Karpas-422 (cell line): ENCODE measurements at places on chromosomes 2 and 18. TPM values are rescaled to one million over a fixed set of nuclear protein-coding genes. Genes with fewer than 3 reads are reported as not detected.
A peak's percentile ranks its signal among the peaks of the same experiment; 100 is the strongest.

- H3K27me3 ChIP-seq = no peaks in the 10 kb centered on the region
- no peak overlapping the region for H3K27ac ChIP-seq
- no peaks in the 10 kb centered on the region for H3K36me3 ChIP-seq
- H3K4me3 ChIP-seq = no peak overlapping the region
These were observed 26.0 kb upstream of the C1QL2 start for GRCh38 chr2:119184512-119184911.

GRCh38 chr2:100194951-100195350 is 52.6 kb upstream of the AFF3 start:
- no peak overlapping the region for H3K4me3 ChIP-seq
- H3K27ac ChIP-seq = no peak overlapping the region
- DNase-seq = no peak
- peaks cover 6% of the 10 kb centered on the region; the same call in 1 of the 2 replicates for H3K4me1 ChIP-seq
- H3K27me3 ChIP-seq = no peaks in the 10 kb centered on the region

GRCh38 chr2:105175231-105175630 is 66.3 kb upstream of the GPR45 start:
- no peaks in the 10 kb centered on the region; the same call in 1 of the 2 replicates for H3K27me3 ChIP-seq
- DNase-seq = no peak
- no peak overlapping the region for H3K4me3 ChIP-seq
- H3K36me3 ChIP-seq = no peaks in the 10 kb centered on the region

DNA sequence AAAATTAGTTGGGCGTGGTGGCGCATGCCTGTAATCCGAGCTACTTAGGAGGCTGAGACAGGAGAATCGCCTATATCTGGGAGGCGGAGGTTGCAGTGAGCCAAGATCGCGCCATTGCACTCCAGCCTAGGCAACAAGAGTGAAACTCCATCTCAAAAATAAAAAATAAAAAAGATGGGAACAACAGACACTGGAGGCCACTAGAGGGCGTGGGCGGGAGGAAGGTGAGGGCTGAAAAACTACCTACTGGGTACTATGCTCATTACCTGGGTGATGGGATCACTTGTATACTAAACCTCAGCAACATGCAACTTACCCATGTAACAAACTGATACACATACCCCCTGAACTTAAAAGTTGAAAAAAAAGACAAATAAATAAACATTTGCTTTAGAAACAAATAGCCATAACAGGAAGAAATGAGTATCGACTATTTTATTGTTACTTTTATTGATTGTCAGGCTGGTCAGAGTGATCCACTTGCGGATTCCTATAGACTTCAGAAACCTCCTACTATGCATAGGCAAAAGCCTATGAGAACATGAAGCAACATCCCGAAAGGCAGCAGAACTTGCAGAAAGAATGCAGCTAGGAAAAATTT is 61.0 kb downstream of the TMEM163 start:
- no peak overlapping the region for H3K4me3 ChIP-seq
- peaks cover 5% of the 10 kb centered on the region; the same call in 1 of the 2 replicates for H3K4me1 ChIP-seq
- no peaks in the 10 kb centered on the region for H3K27me3 ChIP-seq
- no peaks in the 10 kb centered on the region for H3K36me3 ChIP-seq
- H3K27ac ChIP-seq = no peak overlapping the region

The UGT1A9 gene
- not detected in 2 replicates for total RNA-seq

The XIRP2 gene
- total RNA-seq = not detected in 2 replicates

DNA sequence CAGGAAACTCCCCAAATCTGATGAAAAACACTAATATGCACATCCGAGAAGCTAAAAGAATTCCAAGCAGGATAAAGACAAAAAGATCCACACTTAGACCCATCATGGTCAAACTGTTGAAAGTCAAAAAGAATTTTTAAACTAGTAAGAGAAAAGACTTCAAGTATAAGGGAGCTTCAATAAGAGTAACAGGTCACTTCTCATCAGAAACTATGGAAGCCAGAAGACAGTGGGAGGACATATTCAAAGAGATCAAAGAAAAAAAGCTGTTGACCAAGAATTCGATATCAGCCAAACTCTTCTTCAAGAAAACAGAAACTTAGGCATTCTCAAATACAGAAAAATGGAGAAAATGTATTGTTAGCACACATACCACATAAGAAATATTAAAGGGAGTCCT is 50.4 kb downstream of the ZC3H8 start:
- no peaks in the 10 kb centered on the region for H3K27me3 ChIP-seq
- H3K27ac ChIP-seq = no peak overlapping the region
- H3K36me3 ChIP-seq = no peaks in the 10 kb centered on the region

DNA sequence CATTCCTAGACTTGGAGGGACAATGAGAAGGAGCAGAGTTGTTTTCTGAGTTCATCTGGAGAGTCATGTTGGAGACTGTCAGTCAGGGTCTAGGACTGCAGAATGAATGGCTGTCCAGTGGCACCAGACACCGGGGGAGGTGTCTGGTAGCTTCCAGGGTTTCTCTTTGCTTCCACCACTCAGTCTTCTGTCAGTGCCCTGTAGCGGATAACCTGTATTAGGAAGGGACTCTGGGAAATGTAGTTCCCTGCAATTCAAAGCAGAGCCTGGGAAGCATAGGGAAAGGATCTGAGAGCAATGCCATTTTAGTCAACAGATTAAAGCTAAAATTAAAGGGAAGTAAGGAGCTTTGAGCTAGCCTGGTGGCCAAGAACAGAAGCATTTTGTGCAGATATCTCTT is 257.9 kb downstream of the THSD7B start:
- no peak for DNase-seq
- H3K4me3 ChIP-seq = no peak overlapping the region
- H3K27me3 ChIP-seq = no peaks in the 10 kb centered on the region
- no peaks in the 10 kb centered on the region for H3K36me3 ChIP-seq
- H3K4me1 ChIP-seq = no peaks in the 10 kb centered on the region

- no peak for DNase-seq
- no peaks in the 10 kb centered on the region for H3K27me3 ChIP-seq
- no peaks in the 10 kb centered on the region for H3K4me1 ChIP-seq
- no peak overlapping the region for H3K4me3 ChIP-seq
These were observed 225.6 kb downstream of the HAUS1 start for GRCh38 chr18:46329736-46330246.

The SIGLEC15 gene
- 1.6 and 2.5 TPM in 2 replicates for total RNA-seq

DNA sequence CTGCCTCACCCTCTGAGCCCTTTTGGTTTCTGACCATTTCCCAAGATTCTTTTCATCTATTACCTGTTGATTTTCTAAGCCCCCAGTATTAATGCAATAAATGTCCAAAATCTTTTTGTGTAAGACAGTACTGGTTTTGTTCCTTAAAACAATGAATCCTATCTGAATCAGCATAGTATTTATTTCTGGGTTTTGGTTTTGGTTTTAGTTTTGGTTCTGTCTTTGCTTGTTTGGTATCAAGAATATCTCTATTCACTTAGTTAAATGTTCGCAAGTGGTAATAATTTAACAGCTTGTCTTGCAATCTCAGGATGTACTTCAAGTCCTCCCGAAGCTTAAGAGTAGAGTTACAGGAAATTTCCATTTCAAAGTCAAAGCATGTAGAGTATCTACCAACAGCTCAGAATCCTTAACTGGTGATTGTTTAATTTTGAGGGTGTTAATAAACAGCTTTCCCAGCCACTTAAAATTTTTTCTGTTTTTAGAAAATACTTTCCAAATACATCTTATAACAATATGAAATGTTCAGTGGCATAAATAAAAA is 67.7 kb upstream of the NEDD4L start:
- peaks cover 21% of the 10 kb centered on the region for H3K4me1 ChIP-seq
- no peaks in the 10 kb centered on the region for H3K36me3 ChIP-seq

DNA sequence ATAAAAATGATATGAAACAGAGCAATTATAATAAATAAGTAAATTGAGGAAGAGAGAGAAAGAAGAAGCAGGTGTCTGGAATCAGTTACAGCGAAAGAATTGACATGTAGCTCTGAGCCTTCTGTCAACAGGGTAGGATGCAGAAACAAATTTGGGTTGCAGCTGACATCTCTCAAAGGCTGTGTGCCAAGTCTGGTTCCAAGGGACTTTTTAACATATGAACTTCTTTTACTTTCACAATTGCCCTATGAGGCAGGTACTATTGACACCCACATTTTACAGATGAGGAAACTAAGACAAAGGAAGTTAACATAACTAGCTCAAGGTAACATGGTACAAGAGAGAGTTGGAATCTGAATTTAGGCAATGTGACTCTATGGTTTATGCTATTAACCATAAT is 260.0 kb downstream of the ASXL3 start:
- H3K4me1 ChIP-seq = peaks cover 71% of the 10 kb centered on the region
- no peaks in the 10 kb centered on the region for H3K27me3 ChIP-seq
- peak overlapping the region; percentile 34; the same call in 1 of the 2 replicates for H3K27ac ChIP-seq
- DNase-seq = no peak
